ENCODE measurements at places on chromosomes 3 and 15. TPM values are rescaled to one million over a fixed set of nuclear protein-coding genes. Genes with fewer than 3 reads are reported as not detected.
A peak's percentile ranks its signal among the peaks of the same experiment; 100 is the strongest.

DNA sequence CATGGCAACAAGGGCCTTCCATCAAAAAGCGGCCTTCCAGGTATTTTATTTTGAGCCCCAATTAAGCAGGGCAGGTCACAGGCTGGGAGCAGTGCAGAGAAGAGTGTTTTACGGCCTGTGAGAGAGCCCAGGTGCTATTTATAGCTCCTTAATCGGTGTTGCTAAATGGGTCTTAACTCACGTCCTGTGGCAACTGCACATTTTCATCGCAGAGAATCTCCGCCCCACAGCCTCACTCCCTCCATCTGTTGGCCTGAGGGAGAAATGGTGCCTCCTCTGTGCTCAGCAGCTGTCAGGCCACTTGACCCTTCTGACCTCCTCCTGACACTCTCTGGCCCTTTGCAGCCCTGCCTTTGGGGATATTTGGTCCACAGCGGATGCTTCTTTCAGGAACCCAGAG is 58.6 kb downstream of the SPSB4 start:
- DNase-seq = no peak

GRCh38 chr3:140850210-140850955 is 91.3 kb upstream of the SLC25A36 start:
- no peak for DNase-seq

GRCh38 chr3:58281069-58281468 is 25.0 kb upstream of the RPP14 start:
- DNase-seq = no peak

GRCh38 chr15:67836477-67836876 is 3.4 kb downstream of the RNU6-1 start:
- DNase-seq = no peak

RBP2 gene
- total RNA-seq = 5.3 TPM

MYD88 gene
- 40.0 TPM for total RNA-seq

AP4E1 gene
- 11.0 TPM for total RNA-seq

- DNase-seq = no peak
Measured at GRCh38 chr15:68054628-68055223, 611 bp downstream of the PIAS1 start.

DNA sequence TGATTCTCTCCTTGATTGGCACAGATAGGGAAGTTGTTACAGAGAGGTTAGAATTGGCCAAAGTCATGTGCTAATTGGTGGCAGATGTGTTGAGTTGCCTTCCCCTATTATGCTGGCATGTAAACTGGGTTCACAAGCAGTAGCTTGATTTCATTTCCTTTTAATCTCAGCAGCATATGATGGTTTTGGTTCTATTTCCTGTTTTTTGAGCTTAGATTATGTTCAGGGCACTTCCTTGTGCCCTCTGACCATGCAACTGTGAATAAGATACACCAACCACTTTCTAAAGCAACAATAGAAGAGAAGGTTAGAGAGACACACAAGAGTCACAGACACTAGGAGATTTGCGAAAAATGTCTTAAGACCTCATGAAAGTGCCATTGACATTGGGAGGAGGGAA is 16.5 kb downstream of the HPS3 start:
- DNase-seq = no peak

GRCh38 chr3:21912711-21913110 is 161.7 kb upstream of the ZNF385D start:
- no peak for DNase-seq

- DNase-seq = peak; percentile 85
Measured at GRCh38 chr15:78915341-78916087, 29.3 kb downstream of the CTSH start.

GOLGA8R gene
- 2.6 TPM for total RNA-seq

- no peak for DNase-seq
Measured at GRCh38 chr3:102450976-102451375, 16.2 kb downstream of the ZPLD1 start.

SPINT1 gene
- 2.7 TPM for total RNA-seq

TMEM45A gene
- 32.0 TPM for total RNA-seq

DNA sequence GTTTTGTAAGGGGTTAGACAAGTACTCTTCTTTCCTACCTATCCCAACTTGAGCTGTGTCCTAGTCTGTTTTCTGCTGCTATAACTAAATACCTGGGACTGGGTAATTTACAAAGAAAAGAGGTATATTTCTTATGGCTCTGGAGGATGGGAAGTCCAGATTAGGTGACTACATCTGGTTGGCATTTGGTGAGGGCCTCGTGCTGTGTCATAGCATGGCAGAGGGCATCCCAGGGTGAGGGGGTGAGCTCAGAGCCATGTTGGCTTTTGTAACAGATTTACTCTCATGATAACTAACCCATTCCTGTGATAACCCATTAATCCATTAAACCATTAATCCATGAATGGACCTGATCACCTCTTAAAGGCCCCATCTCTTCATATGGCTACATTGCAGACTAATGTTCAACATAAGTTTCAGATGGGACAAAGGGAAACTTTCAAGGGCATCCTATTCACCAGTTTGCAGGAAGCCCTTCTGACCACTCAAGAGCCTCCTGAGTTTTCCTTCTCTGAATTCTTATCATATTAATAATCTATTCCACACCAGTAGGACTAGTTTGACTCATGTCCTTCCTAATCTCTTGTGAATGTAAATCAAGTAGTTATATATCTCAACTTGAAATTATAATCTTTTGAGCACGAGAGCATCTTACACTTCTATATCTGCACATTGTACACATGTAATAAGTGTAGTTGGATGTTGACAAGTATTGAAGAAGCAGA is 185.7 kb upstream of the ZPLD1 start:
- DNase-seq = no peak
